ENCODE measurements at places on chromosomes 1 and 21.
A peak's percentile ranks its signal among the peaks of the same experiment; 100 is the strongest.

DNA sequence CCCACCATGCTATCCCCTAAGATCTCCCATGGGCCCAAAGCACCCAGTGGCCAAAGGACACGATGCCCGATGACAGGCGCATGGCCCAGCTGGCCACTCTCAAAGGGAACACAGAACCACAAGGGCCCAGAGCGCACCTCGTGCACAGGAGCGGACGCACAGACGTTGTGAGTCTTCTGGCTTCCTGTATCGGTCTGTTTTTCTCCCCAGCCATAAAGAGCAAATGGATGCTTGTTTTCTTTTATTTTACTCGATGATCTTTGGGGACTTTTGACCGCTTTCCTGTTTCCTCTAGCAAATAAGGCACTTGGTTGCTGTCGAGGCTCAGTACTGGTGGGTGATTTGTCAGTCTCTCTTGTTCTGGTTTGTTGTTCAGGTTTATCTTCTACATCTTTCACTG, 16.2 kb downstream of the CCSAP start:
- DNase-seq: no peak

DNA sequence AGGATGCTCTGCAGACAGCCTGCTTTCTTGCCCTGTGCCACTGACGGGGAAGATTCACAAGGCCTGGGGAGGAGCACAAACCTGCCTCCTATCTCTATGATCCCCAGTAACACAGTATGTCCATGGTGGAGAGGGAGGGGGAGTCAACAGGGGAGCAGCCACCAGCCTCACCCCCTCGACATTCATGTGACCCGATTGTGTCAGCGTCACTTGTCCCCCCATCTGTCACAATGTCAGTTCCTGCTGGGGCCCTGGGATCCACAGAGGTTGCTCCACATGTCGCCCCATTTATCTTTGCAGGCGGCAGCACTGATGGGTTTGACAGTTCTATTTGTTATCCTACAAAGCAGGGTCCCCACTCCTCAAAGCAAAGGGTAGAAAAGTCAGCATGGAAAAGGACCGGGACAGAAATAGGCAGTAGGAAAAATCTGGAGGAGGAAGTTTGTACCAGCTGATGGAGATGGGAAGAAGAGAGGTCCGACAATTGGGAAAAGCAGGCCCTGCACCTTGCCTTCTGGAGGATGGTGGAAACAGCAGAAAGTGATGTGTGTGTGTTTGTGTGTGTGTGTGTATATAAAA, 130.9 kb downstream of the SEC16B start:
- DNase-seq: no peak

GRCh38 chr1:91997607-91998195, 32.1 kb upstream of the EPHX4 start:
- DNase-seq: peak; percentile 9

DNA sequence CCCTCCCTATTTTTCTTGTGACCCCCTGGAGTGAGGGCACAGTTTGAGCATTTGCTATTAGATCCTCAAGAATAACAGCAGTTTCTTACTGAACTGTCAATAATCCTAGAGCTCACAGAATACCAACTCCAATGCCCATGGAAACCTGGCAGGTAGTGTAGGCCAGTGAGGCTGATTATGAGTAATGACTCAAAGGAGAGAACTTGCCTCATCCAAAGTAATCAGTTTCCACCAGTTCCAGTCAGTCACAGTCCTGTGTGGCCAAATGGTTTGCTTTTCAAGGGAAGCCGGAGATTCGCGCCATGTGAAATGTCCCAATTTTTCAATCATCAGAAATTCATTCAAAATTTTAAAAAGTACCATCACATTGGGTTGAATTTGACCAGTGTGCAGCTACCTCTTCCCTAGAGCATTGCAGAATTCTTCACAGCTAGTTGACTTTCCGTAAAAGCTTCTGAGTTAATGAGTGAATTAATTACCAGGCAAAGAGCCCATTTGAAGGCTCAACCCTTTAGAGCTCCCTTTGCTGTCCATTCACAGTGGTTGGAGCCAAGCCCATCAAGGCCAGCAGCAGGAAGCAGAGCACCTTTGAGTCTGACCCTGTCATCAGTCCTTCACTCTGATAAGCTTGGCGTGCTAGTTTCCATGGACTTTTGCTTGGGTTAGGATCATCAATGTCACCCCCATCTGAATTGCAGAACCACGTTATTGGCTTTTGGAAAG, 170.3 kb downstream of the KAZN start:
- no peak for DNase-seq

DNA sequence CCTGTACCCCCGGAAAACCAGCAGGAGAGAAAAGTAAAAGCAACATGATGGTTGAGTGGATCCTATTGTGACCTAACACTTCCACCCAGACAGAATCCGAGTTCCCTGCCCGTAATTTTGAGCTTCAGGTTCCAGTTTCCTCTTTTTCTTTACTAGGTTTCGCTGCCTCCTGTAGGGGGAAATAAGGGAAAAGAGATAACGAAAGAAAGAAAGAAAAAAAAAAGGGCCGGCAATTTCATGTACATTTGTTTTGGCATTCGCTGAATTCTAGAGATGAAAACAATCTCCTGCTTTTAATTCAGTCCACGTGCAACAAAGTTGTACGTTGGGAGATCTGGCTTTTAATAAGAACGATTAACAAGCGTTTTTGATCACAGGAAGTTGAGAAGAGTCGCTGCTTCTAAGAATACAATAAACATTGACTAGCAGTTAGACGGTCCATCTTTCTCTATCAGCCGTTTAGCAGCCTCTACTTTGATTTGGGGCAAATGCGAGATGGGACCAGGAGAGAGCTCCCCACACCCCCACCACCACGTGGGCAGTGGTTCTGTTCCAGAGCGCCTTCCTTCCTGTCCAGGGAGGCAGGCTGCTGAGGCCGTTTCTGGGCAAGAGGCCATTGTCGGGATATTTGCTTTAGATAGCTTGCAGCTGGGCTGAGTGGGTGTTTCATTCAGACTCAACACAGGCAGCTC, 155.9 kb upstream of the RUNX1 start:
- peak; percentile 51 for DNase-seq

- DNase-seq: no peak
Observed at GRCh38 chr1:166200743-166201142, 33.9 kb upstream of the FAM78B start.

- peak; percentile 70 for DNase-seq
Observed at GRCh38 chr21:36255663-36256062, 64.3 kb upstream of the MORC3 start.

DNA sequence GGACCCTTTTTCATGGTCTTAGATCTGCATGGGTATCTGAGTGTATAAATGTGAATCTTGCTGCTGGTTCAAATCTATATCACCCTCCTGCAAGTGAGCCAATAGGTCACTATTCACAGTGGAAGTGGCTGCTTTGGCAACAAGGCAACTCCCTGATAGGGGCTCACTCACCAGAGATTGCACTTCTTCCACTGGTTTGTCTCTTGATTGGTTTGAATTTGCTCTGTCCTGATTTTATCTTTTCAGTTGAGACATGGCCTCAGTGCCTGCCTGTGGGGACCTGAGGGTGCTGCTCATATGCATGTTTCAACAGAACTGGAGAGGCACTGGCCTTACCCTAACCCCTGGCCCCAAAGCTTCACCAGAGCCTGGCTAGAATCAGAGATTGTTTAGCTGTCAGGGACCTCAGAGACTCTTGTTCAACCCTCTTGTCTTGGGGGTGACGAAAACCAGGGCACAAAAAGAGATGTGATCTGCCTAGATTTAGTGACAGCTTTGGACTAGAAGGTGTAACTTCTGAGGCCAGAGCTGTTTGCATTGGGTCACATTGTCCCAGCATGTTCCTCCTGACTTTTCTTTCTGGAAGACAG, 16.9 kb downstream of the AVPR1B start:
- DNase-seq: no peak

- DNase-seq: no peak
Observed at GRCh38 chr1:245560316-245560859, 405.6 kb downstream of the KIF26B start.

DNA sequence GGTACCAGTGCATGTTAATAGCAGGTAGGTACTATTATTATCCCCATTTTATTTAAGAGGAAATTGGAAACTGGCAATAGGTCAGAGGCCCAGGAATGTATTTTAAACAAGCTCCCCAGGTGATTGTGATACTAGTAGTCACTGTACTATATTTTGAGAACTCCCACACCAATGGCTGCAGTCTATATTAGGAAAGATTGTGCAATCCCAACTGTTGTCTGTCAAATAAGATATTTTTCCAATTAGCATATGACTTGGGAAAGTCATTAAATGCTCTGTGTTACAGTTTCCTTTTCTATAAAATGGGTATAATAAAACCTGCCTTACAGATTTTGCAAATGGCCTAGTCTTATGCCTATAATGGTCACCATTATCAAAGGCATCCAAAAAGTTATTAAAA, 94.2 kb upstream of the DMRTA2 start:
- DNase-seq: no peak

- no peak for DNase-seq
Observed at GRCh38 chr1:228066416-228066815, 16.1 kb upstream of the ARF1 start.

GRCh38 chr1:184859381-184860105, 104.9 kb upstream of the EDEM3 start:
- peak; percentile 15 for DNase-seq

- no peak for DNase-seq
Observed at GRCh38 chr1:157249326-157249725, 111.1 kb upstream of the ETV3 start.

DNA sequence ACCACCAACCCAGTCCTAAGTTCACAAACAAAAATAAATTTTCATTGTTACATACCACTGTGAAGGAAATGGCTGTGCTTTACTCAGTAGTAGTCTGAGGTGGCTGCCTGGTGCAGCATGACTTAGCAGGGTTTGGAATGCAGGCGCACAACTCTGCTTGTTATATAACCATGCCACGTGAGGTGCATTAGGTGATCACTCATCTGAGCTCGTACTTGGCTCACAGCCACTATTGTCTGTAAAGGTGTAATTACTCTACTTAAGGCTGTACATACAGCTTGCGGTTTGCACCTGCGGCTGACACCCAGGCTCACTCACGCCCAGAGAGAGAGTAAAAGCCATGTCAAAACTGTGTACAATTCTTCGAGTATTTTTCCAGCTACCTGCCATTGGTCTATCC, 599.4 kb downstream of the LTN1 start:
- DNase-seq: no peak

GRCh38 chr1:182515556-182515955, 65.6 kb downstream of the RGSL1 start:
- no peak for DNase-seq

DNA sequence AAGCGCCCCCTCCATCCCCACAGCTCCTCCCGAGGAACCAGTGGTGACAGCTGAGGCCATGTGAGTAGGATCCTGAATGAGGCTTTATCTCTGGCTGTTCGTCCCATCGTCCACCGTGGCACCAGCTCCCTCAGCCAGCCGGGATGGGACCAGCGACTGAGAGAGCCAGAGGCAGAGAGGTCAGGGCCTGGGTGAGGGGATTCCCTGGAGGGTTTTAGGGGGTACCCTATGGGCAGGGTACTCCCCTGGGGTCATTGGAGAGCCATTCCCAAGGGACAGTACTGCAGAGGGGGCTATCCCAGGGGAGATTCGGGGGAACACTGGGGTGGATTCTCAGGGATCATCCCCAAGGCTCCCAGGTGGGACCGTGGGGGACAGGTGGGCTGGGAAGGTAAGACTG, 2.4 kb downstream of the TMEM125 start:
- no peak for DNase-seq

DNA sequence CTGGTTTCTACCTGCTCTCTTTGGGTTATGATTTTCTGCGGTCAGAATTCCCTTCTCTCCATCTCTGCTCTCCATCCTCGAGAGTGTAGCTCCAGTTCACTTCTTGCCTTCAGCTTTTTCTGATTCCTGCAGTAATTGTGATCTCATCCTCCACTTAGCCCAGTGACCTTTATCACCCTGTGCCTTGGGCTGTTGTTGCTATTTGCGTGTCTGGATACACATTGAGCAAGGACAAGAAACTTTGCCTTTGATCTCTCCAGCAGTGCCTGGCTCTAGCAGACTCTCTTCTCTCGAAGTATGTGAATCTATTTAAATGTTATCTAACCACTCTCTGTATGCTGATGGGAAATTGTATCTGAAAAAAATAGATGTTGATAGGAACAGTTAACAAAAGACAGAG, 76.4 kb upstream of the MARK1 start:
- no peak for DNase-seq

DNA sequence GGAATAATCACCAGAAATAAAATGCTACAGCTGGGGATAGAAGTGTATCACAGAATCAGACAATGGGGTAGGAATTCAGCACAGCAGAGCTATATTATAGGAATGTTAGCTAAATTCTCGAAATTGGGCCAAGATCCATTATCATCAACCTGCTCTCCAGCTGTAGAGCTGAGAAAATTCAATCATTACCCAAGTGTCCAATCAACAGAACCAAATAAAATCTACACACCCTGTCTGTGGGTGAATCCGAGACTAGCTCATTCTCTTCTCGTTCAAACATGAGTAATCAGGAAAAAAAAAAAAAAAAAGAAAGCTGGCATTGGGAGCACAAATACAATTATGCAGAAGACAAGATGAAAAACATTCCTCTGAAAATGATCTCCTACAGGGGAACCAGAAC, 119.2 kb downstream of the CDC7 start:
- DNase-seq: no peak

DNA sequence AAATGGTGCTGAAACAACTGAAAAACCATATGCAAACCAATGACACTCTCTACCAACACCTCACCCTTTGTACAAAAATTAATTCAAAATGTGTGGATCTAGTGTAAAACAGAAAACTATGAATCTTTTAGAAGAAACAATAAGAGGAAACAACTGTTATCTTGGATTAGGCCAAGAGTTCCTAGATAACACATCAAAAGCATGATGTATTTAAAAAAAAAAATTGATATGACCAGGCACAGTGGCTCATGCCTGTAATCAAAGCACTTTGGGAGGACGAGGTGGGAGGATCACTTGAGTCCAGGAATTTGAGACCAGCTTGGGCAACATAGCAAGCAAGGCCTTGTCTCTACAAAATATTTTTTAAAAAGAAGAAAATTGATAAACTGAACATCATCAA, 79.0 kb downstream of the EIF4G3 start:
- no peak for DNase-seq

- DNase-seq: no peak
Observed at GRCh38 chr21:46346296-46347202, 22.6 kb downstream of the PCNT start.

- peak; percentile 81 for DNase-seq
Observed at GRCh38 chr1:45687754-45688740, at the start of gene TMEM69. Gene TMEM69 (plus strand): TSS chr1:45688181. CDS start chr1:45691069, 2,888 bp downstream.

DNA sequence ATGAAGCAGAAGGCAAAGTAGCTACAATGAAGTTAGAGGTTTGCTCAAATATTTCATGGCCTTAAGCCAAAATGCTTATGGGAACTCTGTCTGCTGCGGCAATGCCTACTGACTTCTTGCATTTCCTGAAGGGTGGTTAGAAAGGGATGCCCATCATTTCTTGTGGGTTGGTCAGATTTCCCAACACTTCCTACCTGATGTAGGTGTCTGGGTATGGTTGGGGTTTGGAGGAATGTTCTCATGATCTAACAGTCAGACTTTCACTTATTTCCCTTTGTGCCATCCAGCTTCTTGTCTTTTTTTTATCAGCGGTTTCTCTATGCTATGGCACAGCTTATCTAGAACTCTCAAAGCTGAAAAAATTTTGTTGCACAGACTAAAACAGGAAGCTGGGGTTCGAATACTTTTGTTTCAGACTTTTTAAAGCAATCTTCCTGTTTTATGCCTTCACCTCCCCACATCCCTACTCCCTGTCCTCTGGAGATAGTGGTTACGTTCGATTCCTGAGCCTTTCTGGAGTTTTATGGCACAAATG, 307.7 kb downstream of the USP25 start:
- DNase-seq: no peak

GRCh38 chr1:40763742-40764532, 19.6 kb upstream of the KCNQ4 start:
- DNase-seq: no peak

GRCh38 chr1:118254001-118254400, 69.0 kb upstream of the SPAG17 start:
- no peak for DNase-seq

- no peak for DNase-seq
Observed at GRCh38 chr1:111754984-111755330, 744 bp upstream of the DDX20 start.

All from naive B cell (primary cell).